ENCODE measurements at places on chromosomes 6 and 20. TPM values are rescaled to one million over a fixed set of nuclear protein-coding genes. Genes with fewer than 3 reads are reported as not detected.

Gene IL20RA
- 6.7 TPM for total RNA-seq

DNA sequence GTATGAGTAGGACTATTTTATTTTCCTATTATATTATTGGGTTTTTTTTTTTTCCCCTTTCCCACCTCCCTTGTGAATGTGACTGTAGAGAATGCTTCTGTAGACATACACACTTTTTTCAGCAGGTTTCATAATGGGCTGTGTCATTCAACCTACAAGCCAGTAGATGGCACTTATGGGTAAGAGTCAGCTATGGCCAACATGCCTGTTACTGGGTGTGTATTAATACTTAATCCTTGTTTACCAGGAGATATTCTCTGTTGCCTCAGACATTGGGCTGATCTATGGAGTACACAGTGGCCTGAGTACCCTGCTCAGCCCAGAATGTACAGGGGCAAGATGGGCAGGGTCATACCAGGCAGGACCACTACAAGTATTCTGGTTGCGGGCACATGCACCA lies 382.5 kb downstream of the EPHA7 start:
- DNase-seq, result peak; percentile 15

DNA sequence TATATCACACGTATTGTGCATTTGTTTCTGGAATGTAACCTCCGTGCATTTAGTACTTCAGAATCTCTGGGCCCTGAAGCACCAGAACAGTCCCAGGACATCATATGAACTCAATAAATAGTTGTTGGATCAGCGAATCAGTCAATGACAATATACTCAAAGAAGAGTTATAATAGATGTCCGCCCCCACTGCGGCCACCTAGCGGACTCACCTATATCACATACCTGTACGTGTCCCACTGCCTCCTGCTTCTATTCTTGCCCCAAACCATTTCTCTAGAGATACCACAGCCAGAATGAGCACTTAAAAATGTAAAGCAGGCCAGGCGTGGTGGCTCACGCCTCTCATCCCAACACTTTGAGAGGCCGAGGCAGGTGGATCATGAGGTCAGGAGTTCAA lies 73.9 kb downstream of the DCDC2 start:
- DNase-seq, result no peak

Gene C6orf132
- total RNA-seq, result 0.16 TPM

DNA sequence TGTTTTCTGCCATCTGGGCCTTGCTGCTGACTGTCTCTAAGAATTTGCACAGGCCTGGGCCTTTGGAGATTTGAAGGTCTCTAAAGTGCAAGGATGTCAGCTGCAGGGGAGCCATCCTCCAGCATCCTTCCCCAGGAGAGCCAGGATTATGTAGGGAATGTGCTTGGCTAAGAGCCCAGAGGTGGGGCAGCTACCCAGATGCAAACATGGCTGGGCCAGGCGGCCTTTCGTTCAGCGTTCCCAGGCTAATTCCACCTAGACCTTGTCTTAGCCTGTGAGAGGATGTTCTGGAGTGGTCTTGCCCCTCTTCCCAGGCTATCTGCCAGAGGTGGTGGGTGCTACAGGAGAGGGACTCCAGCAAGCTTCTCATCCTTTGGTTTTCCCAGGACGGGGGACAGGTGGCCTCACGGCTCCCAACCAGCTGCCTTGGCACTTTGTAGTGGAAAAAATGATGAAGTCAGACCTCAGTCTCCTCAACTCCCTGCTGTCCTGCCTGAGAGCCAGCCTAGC lies 7.7 kb upstream of the PTGIS start:
- DNase-seq, result peak; percentile 73

- no peak for DNase-seq
Measured at GRCh38 chr6:134134654-134135053, 82.2 kb upstream of the SLC2A12 start.

GRCh38 chr6:15090145-15090579 lies 155.7 kb upstream of the JARID2 start:
- no peak for DNase-seq

Gene SPEF1
- total RNA-seq, result not detected

GRCh38 chr20:16533502-16533901 lies 39.7 kb downstream of the KIF16B start:
- DNase-seq, result no peak

DNA sequence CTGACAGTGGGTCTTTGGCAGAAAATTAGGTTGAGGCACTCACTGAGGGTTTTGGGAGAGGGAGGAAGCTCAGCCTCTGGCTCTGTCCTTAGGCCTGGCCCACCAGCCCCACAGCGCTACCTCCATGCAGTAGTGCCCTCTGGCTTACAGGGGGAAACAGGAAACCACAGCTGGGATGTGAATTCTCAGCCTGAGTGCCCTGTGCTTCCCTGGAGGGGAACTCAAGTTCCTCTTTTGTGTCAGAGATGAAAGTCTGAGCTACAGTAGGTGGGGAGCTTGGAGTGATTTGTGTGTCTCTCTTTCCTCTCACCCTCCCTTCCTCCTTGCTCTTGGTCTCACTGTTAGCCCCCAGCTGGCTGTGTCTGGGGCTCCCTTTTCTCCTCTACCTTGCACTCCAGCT lies 48.2 kb upstream of the BLCAP start:
- no peak for DNase-seq

Gene LRRC73
- total RNA-seq, result 1.6 TPM

GRCh38 chr6:22053391-22053997 lies 243.3 kb downstream of the PRL start:
- DNase-seq, result peak; percentile 60

Gene CLPSL2
- total RNA-seq, result not detected

Gene BPIFB2
- not detected for total RNA-seq

DNA sequence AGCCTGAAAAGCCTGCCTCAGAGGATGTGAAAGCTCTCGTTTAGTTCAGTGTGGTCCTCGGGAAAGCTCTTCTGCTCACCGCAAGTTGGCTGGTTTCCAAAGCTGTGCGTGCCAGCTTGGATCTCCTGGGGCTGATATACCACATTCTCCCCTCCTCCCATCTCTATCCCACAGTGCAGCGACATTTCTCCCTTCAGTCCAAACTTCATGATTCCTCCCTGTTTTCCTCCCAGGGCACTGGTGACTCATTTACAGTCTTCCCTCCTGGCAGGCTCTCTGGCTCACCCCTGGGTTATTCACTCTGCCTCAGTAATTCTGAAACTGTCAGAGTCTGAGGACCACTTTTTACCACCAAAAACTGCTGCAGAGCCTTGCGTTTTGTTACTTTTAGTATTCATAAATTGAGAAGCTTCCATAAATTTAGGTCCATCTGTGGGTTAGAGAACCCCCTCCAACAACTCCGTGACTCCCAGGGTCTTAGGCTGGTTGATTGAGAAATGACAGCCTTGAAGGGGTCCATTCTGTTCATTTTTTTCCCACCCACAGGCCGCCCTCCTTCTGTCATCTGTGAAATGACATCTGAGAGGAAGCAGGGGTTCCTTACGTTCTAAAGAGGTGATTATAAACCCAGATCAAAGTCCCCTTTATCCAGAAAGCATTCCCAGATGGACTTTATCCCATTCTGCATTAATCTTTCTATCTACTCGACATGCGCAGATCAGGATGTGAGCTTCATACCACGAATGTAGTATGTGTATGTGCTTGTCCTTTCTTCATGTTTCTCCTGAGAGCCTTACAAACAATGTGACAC lies 6.1 kb downstream of the TRIM10 start:
- peak; percentile 71 for DNase-seq

Gene CRYBG1
- total RNA-seq, result 2.2 TPM

DNA sequence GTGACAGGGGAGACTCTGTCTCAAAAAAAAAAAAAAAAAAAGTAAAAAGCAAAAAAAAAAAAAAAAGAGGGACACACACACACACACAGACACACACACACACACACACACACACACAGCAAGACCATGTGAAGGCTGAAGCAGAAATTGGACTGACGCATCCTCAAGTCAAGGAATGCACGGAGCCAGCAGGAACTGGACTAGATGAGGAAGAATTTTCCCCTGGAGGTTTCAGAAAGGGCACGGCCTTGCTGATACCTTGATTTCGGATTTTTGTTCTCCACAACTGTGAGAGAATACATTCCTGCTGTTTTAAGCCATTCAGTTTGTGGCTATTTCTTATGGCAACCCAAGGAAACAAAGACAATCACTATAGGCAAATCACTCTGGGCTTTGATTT lies 176.9 kb upstream of the SALL4 start:
- DNase-seq, result no peak

Measured in myocyte (in vitro differentiated cells).